ENCODE measurements at places on chromosomes 16 and 17.

DNA sequence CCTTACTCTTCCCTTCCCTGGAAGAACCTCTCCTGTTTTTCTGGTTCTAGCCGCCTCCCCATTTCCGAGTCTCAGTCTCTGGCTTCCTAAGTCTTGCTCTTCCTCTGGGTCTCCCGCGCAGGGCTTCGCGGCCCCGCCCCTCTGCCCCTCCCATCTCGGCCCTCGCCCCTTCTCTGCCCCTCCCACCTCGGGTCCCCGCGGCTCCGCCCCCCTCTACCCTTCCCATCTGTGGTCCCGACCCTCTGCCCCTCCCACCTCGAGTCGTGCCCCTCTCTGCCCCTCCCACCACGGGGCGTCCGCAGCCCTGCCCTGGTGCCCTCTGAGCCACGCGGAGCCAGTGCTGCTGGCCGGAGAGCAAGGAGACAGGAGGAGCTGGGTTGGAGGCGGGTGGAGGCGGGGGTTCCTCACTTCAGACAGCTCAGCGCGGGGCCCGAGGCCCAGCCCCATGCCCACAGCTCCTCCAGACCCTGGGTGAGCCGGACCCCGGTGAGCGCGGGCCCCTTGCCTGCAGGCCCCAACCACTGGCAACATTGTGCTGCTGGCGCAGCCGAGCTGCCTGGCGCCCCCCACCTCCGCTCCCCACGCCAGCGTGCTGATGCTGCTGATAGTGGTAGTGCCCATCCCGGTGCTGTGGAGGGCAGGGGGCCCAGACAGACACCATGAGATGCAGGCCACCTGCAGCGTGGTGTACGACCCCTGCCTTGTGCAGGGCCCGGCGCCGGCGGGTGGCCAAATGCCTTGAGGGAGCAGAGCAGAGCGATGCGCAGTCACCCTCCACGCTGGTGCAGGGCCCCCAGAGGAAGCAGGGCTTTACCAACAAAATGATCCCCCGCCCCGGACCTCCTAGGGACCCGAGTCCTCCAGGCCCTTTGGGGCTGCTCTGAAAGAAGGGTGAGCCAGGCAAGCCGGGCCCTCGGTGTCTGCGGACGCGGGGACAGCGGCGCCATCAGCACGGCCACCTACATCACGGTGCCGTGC is 2115.3 kb downstream of the TP53TG3F start:
- DNase-seq = no peak

DNA sequence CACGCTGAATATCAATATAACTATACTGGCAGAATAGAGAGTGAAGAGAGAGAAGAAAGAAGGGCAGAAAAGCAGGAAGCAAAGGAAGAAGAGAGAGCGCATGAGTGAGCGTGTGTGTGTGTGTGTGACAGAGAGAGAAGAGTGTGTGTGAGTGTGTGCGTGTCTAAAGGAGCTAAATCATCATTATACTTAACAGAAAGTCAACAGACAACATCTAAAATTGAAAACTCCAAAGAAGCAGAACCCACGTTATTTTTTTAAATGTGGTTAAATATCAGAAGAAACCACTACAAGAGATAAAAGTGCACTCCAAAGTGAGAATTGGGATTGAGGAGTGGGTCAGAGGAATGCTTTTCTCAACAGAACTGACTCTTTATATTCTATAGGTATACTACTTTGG is 77.2 kb downstream of the BRIP1 start:
- no peak for DNase-seq

- DNase-seq = no peak
Measured at GRCh38 chr17:48558057-48558830, 13.3 kb upstream of the HOXB2 start.

DNA sequence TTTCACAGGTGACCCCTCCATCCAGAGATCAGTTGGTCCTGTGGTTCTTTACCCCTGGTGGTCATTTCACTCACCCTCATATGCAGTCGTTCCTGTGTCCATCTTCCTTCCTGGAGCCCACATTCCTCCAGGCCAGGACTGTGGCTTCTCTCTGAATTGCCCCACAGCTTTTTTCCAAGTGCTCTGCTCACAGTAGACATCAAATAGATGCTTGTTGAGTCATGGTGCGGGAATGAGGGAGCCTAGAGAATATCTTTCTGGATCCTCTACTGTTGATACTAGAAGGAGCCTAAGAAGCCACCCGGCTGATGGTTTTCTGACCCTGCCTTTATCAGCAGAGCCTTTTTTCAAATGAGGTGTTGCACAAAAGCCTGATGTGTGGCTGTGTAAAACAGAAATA is 10.4 kb downstream of the USB1 start:
- peak; percentile 62 for DNase-seq

- no peak for DNase-seq
Measured at GRCh38 chr16:23944381-23944780, 108.6 kb downstream of the PRKCB start.

DNA sequence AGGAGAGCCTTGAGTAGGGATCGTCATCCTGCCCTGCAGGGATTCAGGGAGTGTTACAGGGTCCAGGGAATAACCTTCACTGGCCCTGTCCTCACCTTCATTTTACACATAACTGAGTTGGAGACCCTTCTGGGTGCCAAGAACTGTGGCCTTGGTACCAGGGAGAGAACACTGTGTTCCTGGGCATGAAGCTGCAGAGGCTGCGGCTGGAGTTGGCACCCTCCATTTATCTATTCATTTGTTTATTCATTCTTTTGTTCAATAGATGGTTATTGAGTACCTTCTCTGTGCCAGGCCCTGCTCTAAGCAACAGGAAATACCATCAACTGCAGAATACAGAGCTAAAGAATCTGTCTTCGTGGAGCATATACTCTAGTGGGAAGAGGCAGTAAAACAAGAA is 6.7 kb downstream of the ABCC3 start:
- DNase-seq = no peak
